Neural crest cell (in vitro differentiated cells): ENCODE measurements at places on chromosomes 12 and 14. TPM values are rescaled to one million over a fixed set of nuclear protein-coding genes. Genes with fewer than 3 reads are reported as not detected.

The OR6C2 gene
- total RNA-seq: not detected in 2 replicates

The OR11H6 gene
- total RNA-seq: not detected in 2 replicates

The ATG2B gene
- 17.0 and 19.5 TPM in 2 replicates for total RNA-seq

The TAOK3 gene
- total RNA-seq: 13.4 and 15.2 TPM in 2 replicates
